ENCODE measurements at places on chromosomes 12 and 14.

DNA sequence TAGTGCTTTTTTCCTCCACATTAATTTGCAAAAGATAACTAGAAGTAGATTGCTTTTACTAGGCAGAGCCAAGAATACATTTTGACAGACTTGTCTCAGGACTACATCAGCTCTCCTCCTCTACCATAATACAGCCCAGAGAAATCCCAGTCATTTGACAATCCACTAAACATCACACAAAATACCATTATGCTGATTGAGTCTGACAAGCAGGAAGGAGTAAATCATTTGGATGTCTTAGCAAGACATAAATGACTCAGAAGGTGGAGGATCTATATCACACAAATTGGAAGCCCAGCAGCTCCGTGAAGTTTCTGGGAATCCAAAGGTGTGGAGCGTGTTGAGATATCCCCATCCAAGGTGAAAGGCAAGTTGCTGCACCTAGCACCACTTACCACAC lies 75.4 kb upstream of the FKBP4 start:
- DNase-seq = no peak

DNA sequence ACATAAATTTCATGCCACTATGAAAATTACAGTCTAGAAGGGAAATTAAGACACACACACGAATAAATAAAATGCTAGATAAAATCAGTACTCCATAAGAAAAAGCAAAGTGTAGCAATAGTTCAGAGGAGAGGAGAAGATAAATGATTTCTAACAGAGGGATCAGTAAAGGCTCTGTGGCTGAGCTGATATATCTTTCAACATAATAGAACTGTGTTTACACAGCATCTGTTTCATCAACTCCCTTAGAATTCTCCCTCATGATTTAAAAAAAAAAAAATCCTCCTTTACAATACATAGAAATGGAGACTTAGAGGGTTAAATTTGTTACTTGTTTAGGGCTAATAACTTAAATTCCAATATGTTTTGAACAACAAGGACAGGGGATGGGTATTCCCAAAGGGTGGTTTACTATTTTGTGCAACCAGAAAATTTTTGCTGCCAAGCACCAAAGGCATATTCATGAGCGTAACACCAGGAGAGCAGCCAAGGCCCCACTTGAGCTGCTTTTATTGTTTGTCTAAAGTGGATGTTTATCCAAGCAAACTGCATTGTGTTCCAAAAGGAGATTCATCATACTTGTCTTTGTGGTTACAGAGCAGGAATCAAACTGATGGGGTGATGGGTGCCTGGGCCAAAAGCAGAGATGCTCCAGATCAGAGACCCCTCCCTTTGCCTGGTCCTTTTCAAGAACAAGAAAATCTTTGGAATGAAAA lies 162.7 kb downstream of the BMP4 start:
- no peak for DNase-seq

DNA sequence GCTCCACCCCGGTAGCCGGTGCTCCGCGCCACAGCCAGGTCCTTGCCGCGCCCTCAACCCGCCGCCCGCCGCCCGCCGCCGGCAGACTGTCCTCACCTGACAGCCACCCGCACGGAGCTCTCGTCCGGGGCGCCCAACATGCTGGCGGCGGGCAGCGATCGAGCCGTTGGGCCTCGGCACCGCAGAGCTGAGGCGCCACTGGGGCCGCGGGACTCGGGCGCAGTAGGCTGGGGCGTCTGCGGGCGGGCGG lies 164 bp downstream of the KIF21A start:
- DNase-seq = no peak

GRCh38 chr14:105067140-105067968 lies 2.1 kb upstream of the GPR132 start:
- DNase-seq = no peak

DNA sequence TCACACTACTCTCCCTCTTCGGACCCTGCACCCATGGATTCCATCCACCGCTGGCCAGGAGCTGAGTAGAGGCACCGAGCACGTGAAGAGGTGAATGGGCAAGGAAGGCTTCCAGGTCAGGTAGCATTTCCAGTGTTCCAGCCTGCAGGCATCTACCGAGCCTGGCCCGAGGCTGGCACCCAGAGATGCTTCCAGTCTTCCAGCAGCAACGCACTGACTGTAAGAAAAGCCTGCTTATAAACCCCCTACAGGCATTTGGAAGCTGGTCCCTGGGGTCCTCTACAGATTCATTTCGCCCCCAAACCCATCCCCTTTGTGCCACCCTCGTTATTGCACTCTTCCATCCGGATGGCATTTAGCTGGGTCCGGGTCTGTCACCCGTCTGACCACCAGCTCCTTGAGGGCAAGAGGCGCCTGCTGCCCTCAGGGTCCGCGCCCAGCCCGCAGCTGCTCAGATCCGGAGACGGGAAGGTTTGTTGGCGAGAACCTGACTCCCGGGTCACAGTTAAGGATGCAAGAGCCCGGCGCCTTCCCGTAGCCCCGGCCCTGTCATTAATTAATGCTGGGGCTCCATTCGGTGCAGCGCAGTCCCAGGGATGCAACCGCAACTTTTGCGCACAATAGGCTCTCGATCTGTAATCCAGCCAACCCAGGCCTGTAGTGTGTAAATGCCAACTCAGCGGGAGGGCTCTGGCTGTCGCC lies 614 bp upstream of the MARK3 start:
- DNase-seq = no peak

- no peak for DNase-seq
Measured at GRCh38 chr12:45350861-45351260, 135.0 kb downstream of the ANO6 start.

GRCh38 chr12:1740161-1740948 lies 49.5 kb downstream of the ADIPOR2 start:
- DNase-seq = no peak

- no peak for DNase-seq
Measured at GRCh38 chr12:132776816-132777568, 15.4 kb upstream of the ANKLE2 start.

DNA sequence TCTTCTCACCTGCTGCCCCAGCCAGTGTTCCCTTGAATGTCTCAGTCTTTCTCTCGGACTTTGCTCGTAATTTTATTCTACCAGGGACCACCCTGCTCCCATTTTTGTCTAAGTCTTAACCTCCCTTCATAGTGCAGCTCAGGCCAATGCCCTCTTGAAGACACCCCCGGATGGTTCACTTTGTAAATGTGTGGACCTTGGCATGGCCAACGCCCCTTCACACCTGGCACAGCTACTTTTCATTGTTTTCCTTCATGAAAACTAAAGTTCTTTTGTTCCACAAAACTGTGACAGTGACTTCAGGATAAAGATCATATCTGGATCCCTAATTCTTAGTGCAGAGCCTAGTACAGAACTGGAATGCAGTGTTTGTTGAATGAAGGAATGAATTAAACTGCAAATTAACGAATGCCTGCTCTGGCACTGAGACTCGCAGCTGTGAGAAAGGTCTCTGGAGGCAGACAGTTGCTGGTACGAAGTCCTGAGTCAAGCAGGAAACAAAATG lies 3.5 kb upstream of the RNASE4 start:
- DNase-seq = no peak

DNA sequence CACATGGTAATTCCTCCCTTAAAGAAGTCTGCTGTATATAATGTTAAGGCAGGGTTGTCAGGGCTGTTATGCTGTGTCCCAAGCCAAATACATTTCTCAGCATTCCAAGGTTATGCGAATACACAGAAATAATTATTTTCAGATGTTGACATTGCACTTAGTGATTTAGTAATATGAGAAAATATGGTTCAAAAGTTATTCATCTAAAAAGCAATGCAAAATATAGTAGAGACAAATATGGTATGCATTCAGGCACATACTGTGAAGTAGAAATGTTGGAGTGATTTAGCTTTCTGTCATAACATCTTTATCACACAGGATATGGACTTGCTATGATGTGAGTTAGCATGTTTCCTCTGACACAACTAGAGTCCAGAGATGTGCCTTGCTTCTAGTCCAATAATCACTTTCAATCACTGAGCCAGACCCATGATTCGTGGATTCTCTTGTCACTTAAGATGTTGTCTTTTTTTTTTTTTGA lies 70.0 kb downstream of the PDE3A start:
- no peak for DNase-seq

DNA sequence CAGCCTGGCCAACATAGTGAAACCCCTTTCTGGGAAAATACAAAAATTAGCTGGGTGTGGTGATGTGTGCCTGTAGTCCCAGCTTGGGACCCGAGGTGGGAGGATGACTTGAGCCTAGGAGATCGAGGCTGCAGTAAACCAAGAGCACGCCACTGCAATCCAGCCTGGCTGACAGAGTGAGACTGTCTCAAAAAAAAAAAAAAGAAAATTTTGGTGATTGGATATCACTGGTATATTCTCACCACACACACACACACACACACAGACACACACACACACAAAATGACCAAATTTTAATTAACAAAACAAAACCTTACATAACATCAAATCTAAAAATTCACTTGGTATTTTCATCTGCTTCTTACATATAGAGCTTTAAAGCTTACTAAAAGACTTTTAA lies 3.4 kb upstream of the FAM177A1 start:
- no peak for DNase-seq

GRCh38 chr12:102021540-102022246 lies 40.1 kb downstream of the WASHC3 start:
- no peak for DNase-seq

- no peak for DNase-seq
Measured at GRCh38 chr14:67668559-67668958, 5.9 kb downstream of the VTI1B start.

DNA sequence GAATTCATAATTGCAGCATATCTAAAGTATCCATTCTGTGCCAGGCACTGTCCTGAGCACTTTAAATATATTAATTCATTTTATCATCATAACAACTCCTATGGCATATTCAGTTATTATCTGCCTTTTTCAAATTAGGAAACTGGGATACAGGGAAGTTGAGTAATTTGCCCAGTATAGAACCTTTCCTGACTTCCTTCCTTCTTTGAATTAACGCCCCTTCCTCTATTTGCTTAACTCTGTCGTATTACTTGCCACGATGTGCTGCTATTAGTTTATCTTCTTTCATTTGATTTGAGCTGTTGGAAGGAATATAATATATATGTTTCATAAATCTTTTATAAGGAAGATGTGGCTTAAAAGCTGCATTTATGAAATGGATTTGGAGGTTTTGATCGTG lies 25.4 kb upstream of the FAM177A1 start:
- DNase-seq = no peak

GRCh38 chr12:64618953-64619590 lies 8.8 kb downstream of the RASSF3 start:
- no peak for DNase-seq

- no peak for DNase-seq
Measured at GRCh38 chr12:58887068-58887467, 33.2 kb downstream of the LRIG3 start.

GRCh38 chr14:51431741-51432140 lies 191.7 kb downstream of the TMX1 start:
- no peak for DNase-seq

Measured in cortex of kidney (tissue), 1 donor.